Activated CD4-positive, alpha-beta memory T cell treated with anti-CD3 and anti-CD28 coated beads for 36 hours (primary cell): ENCODE measurements at places on chromosomes 1 and 21. TPM values are rescaled to one million over a fixed set of nuclear protein-coding genes. Genes with fewer than 3 reads are reported as not detected.

DNA sequence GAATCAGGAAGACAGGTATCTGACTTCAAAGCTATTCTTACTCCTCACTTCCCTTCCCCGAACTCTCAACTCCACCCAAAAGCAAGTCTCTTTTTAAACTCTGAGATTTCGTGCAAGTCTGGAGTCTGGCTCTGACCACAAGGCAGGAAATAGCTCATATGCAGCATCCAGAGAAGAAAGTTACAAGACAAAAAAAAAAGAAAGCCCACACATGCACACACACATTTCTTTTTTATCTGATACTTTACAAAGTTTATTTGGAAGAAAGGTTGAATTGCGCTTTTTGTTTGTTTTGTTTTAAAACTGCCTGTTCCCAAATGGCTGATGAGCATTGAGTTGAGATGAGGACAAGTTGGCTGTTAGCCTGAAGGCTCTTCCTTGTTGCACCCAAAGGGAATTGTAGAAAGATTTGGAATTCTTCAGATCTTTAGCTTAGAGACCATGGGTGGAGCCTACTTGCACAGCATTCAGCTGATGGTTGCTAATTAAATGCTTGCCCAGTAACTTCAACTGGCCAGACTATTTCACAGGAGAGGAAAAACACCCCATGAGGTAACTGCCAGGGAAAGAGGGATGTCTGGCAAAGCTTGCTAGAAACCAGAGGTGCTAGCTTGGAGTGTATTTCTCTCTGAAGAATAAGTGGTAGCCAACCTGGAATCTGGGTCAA is 490.3 kb downstream of the TTLL7 start:
- peak; percentile 57 for DNase-seq

DNA sequence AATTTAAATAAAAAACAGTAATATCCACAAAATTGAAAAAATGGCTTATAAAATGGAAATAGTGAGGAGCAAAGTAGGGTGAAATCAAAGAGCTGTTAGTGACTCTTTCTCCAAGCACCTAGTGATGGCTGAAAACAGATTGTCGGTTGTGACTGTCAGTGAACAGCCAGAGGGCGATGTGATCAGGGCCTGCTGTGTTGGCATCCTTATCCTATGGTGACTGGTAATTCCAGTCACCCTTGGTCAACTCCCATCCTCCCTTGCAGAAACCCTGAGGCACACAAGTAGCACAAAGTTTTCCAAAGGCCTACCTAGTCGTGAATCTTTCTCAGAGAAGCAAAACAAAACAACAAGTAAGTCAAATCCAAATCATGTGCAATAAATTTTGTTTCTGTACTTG is 599.8 kb upstream of the CXADR start:
- no peak for DNase-seq

GRCh38 chr21:28644762-28645161 is 347.9 kb downstream of the LTN1 start:
- DNase-seq, result no peak

GRCh38 chr1:64282351-64282750 is 78.9 kb downstream of the UBE2U start:
- DNase-seq, result no peak

GRCh38 chr1:96715482-96715881 is 6.1 kb upstream of the PTBP2 start:
- DNase-seq, result no peak

CLIC6 gene
- 0.10 TPM for total RNA-seq

ARL8A gene
- 40.4 TPM for total RNA-seq
